ENCODE measurements at places on chromosomes 7 and 10.

DNA sequence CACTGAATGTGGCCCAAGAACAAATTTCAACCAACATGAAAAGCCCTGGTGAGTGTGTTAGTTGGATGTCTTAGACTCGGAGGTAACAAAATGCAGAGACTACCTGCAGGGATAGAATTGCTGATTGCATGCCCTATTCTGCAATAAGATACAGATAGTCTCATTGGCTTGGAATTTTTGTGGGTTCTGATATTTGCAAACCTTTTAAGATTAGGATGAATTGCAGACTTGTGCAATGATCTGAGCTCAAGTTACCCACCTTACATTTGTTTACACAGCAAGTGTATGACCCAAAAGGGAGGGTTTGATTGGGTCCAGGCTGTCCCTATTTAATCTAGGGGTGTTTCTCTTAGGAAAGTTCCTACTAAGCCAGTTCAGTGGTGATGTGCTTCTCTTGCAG lies 45.4 kb downstream of the GPR37 start:
- no peak for DNase-seq

- DNase-seq, result no peak
Observed at GRCh38 chr7:93943816-93944540, 22.4 kb downstream of the GNG11 start.

DNA sequence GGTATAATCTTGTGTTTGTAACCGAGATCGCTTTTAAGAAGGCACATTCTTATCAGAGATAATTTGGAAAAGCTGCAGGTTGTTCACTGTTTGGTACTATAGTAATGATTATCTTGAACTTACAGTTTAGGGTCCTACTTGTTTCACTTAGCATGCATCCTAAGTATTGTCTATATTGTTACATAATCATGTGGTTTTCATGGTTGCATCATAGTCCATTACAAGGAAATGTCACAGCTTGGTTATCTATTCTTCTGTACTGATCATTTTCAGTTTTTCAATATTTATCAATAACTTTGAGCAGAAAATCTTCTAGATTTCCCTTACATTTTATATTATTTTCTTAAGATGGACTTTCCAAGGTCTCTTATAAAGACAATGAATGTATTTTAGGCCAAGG lies 116.3 kb downstream of the PLPP4 start:
- DNase-seq, result no peak

DNA sequence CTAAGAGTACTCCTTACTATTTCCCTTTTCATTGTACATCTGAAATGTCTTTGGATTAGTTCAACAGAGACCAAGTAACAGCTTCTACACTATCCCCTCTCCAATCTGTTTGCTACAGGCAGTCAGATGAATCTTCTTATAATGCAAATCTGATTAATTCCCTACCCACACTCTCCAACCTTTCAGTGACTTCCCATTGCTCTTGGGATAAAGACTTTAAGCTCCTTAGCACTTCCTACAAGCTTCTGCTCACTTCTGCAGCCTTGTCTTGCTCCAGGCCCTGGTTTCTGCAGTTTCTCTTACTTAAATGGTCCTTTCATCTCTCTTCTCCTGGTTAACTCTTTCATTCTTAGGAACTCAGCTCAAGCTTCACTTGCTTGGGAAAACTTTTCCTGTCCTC lies 65.2 kb upstream of the FEZF1 start:
- no peak for DNase-seq

GRCh38 chr10:70125918-70126552 lies 6.6 kb downstream of the AIFM2 start:
- no peak for DNase-seq

- no peak for DNase-seq
Observed at GRCh38 chr10:100697070-100697469, 48.3 kb upstream of the PAX2 start.

GRCh38 chr7:23074443-23075261 lies 30.9 kb upstream of the KLHL7 start:
- DNase-seq, result no peak

- DNase-seq, result no peak
Observed at GRCh38 chr7:137642472-137642871, 204.3 kb downstream of the DGKI start.

DNA sequence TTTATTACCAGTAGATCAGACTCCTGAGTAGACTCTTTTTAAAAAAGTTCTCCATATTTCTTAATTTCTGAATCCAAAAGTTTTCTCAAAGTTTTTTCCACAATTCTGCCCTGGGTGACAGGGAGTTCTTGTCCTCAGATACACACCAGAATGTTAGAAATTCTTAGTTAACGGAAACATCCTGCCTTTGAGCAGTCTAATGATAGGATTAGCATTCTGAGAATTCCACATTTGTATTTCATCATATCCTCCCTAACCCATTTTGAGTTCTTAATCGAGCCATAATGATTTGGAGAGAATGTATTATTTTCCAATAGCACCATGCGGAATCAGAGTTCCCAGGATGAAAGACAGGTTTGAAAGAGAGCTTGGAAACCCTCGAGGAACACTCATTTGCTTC lies 28.9 kb upstream of the MRPS33 start:
- no peak for DNase-seq

- DNase-seq, result no peak
Observed at GRCh38 chr7:97418312-97418711, 300.8 kb downstream of the SDHAF3 start.

GRCh38 chr7:143884969-143885559 lies 16.9 kb downstream of the TCAF1 start:
- peak; percentile 89 for DNase-seq

DNA sequence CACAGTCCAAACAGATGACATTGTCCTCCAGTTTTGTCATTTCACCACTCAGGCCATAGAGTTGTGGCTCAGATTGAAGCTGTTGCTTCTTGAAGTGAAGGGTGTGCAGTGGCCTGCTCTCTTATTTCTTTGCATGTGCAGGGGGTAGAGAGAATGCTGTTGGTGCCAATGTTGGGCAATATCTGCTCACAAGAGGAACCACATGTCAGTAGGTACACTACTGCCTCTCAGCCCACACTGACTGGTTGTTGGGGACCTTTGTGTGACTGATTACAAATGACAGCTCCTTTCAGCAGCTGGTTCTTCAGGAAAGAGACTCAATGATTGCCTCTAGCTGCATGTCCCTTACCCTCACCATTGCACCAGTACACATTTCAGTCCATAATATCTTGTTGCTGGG lies 21.9 kb upstream of the SFTPA1 start:
- DNase-seq, result no peak

DNA sequence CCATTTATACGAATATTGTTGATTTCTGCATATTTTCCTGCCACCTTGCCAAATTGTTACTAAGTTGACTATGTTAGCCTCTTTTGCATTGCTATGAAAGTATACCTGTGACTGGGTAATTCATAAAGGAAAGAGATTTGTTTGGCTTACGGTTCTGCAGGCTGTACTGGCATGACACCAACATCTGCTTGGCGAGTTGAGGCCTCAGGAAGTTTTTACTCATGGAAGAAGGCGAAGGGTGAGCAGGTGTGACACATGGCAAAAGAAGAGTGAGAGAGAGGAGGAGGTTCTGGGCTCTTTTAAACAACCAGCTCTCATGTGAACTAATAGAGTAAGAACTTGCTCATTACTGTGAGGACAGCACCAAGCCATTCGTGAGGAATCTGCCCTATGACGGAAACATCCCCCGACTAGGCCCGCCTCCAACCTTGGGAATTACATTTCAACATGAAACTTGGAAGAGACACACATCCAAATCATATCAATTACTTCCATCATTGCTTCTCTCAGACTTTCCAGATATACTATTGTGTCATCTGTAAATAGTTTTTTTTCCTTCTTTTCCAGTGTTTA lies 8.4 kb downstream of the RALA start:
- no peak for DNase-seq

DNA sequence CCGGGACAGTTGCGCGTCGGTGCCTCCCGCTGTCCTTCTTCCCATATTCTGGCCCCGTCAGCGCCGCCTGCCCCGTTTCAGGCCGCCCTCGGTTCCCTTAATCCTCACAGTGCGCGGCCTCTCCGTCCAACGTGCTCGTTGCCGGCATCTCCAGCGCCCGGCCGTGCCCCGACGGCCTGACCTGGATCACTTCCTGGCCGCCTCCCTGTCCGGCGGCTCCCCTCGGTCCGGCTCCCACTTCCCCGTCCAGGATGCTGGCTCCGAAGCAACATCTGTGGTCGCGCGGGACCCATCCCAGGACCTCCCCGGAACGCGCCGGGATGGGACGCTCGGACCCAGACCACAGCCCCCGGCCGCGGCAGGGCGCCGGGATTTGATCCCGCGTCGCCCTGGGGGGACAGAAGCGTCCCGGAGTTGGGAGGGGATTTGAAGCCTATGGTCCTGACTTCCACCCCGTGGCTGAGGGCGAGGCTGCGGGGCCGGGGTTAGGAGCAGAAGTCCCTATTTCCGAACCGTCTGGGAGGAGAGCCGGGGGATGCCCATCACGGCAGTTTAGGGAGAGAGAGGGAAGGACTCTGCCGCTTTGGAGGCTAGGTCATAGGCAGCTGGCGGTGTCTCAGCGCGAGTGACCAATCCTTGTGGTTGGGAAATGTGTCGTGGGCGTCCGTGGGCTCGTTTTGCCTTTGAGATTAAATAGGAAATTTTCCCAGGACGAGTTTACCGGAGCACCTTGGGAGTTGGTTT lies 53.8 kb downstream of the KCTD7 start:
- peak; percentile 52 for DNase-seq

GRCh38 chr7:130566168-130566897 lies 74.4 kb downstream of the MEST start:
- DNase-seq, result no peak

DNA sequence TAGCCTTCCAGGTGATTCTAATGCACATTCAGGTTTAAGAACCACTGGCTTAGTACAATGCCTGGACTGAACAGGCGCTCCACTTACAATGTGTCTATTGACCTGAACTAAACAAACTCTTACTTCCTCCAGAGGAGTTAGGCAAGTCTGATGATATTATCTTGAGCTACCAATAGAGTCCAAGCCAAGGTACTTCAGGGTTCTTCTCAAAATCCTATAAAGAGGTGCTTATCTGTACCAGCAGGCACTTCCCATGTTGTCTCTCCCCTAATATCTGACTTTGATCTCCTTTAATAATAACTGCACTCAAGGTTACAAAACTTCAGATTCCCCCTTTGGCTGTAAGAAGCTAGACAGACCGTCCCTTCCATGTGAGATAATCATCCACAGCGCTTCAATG lies 157.0 kb upstream of the SVIL start:
- DNase-seq, result no peak

GRCh38 chr7:140230516-140230860 lies 53.7 kb upstream of the KDM7A start:
- peak; percentile 69 for DNase-seq

DNA sequence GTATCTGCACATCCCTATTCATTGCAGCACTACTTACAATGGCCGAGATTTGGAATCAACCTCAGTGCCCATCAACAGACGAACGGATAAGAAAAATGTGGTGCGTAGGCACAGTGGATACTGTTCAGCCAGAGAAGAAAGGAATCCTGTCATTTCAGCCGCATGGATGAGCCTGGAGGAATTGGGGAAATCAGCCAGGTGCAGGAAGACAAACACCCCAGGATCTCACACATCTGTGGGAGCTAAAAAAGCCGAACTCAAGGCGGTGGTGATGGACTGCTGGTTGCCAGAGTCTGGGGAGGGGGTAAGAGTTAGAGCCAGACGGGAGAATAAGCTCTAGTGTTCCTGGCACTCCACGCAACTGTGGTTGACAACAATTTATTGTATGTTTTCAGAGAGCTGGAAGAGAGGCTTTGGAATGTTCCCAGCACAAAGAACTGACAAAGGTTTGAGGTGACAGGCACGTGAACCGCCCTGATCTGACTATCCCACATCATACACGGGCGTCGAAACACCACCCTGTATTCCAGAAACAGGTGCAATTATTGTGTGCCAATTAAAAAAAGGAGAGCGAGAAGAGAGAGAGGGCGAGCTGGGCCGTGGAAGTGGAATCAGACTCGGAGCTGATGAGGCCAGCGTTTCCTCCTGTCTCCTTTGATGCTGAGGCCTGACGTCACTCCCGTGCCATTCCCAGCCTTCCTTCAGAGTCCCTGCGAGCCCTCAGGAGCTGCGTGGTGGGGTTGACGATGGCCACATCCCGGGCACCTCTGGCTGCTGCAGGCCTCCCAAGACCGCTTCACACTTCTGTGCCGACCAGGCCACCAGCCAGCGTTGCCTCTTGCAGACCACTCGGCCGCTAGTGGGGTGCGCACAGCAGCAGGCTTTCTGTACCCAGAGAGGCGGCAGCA lies 189.5 kb downstream of the DNAJB6 start:
- DNase-seq, result no peak

DNA sequence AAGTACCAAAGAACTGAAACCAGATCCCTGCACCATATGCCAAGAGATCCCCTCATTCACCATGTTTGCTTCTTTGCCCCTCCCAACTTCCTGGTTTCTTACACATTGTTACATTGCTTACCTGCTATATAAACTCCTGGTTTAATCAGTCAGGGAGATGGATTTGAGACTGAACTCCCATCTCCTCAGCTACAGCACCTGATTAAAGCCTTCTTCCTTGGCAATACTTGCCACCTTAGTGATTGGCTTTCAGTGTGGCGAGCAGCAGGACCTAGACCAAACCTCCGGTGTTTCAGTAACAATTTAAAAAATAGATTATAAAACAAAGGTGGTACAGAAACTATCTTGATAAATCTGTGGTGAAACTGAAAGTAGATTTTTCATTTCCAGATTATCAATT lies 122.6 kb downstream of the ST7 start:
- DNase-seq, result no peak

DNA sequence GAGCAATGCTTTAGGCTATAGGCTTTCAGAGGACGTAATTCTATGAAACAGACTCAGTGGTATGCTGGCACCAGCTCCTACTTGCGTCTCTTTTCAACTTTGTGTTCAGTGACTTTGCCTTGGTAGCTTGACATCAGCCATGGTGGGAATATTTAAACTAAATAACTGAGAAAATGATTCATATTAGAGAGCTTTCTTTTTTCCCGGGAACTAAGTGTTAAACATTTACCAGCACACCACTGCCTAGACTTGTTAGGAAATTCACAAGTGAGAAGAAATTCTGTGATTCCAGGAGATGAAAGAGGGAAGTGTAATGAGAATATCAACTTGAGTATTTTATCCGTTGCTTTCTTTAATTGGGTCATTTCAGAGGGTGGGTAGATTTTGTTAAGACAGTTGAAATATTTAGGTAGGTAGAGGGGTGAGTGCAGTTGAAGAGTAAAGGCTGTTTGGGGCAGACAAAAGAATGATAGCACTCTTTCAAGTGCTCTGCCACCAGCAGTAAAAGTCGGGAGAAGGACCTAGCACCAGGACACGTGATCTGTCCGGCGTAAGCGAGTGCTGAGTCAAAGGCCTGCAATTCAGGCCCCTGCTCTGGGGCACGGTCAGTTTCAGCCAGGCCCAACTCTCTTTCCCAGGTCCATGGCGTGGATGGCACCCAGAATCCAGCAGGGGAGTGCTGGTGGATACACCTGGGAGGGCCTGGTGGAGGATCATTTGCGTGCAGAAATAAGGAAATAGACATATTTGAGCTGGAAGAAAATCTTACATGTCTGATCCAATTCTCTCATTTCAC lies 206.3 kb downstream of the SNX10 start:
- DNase-seq, result no peak

DNA sequence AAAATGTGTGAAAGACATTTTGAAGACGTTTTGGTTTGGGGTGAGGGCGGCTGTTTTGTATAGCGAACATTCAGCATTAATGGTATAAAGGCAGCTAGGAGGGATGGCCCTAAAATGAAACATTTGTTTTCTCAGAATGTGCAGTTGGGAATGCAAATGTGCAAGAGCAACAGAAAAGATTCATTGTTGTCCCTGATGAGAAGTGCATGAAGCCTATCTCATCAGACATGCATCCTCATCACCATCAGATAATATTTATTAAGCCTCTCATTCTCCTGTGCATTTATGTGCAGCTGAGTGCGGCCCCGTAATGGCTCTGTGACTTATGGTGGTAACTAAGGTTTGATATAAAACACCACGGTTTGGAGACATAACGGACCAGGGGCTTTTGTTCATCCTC lies 199.5 kb downstream of the GFRA1 start:
- DNase-seq, result no peak

Measured in GM20000 (cell line).